ENCODE measurements at places on chromosomes 16 and 17. TPM values are rescaled to one million over a fixed set of nuclear protein-coding genes. Genes with fewer than 3 reads are reported as not detected.

- DNase-seq = no peak
Observed at GRCh38 chr17:79842136-79842655, 3.0 kb upstream of the CBX4 start.

DNA sequence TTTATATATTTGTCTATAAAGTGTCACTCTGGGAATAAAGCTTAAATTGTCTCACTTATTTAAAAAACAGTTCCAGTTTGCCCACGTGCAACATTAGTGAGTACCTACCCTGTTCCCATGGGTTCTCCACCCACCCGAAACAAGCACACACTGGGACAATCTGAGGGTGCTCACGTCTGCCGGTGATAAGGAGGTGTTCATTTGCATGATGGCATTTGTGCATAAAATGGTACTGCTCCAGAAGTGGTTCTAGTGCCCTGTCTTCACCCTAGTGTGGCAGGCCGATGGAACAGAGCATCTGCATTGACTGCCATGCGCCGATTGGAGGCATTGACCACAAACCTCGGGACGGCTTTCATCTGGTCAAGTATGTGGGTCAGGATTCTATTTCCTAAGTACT is 35.6 kb upstream of the ENDOV start:
- no peak for DNase-seq

GRCh38 chr16:15961571-15962090 is 12.2 kb downstream of the ABCC1 start:
- DNase-seq = no peak

- DNase-seq = no peak
Observed at GRCh38 chr16:20393801-20394577, 10.5 kb downstream of the PDILT start.

GRCh38 chr17:17354560-17355349 is 51.6 kb downstream of the NT5M start:
- peak; percentile 59 for DNase-seq

- DNase-seq = no peak
Observed at GRCh38 chr16:78720416-78720815, 621.0 kb downstream of the WWOX start.

DNA sequence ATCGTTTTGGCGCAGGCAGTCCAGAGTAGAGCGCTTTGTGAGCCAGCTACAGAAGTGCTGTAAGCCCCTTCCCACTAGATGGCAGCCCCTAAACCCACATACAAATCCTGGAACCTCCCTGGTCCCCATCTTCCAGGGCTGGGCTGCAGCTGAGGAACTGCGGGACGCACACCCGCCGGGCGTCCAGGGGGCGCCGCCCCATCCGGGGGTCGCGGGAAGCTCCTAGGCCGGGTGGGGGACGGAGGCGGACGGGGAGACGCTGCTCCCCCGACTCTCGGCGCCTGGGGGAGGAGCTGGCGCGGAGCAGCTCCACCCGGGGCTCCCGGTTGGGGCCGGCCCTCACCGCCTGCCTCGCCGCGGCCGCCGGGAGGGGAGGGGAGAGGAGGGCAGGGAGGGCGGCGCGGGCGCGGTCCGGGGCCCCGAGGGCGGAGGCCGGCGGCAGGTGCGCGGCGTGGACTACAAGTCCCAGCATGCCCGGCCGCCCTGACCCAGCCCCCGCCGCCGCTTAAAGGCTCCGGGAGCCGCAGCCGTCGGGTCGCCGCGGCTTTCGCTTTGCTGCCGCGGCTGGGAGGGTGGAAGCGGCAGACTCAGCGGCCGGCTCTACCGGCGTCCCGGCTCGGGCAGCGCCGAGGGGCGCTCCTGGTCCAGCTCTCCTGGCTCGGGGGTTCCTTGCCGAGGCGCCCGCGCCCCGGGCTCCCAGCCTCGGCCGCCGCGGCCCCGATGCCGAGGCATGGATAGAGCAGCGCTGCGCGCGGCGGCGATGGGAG is at the start of gene KSR1:
Gene KSR1, plus strand, starts transcription at position 535 of the 767 bp plus-strand sequence. Its CDS starts 196 bp downstream, at position 731.
- DNase-seq = peak; percentile 40

DNA sequence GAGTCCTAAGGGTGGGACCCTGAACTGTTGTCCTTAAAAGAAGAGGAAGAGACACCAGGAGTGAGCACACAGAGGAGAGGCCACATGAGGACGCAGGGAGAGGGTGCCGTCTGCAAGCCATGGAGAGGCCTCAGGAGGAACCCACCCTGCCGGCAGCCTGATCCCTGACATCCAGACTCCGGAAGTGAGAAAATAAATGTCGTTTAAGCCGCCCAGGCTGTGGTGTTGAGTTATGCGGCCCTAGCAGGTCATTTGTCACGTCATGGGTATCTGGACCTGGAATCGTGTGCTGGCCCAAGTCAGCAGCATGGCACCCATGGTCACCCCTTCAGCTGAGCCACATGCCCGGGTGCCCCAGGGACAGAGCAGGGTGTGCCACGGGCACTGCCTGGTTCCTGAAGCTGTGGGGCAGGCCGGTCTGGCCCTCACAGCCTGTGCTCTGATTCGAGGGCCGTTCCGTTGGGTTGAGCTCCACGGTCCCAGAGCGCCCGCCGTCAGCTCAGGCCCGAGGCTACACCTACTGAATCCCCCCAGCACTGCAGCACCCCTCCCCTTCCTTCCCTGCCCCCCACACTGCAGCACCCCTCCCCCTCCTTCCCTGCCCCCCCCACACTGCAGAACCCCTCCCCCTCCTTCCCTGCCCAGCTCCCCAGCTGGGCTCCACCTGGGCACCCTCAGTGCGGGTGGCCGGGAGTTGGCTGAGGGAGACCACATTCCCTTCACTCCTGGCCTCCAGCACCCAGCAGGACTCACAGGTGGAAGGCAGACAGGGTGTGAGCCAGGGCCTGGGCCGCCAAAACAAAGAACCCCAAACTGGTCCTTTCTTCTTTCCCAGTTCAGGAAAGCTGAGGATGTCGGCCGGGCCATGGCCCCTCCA is 2.7 kb upstream of the CCDC57 start:
- DNase-seq = no peak

- no peak for DNase-seq
Observed at GRCh38 chr17:51855806-51856205, 302.7 kb downstream of the CA10 start.

GRCh38 chr17:48915459-48916282 is 7.5 kb downstream of the UBE2Z start:
- peak; percentile 94 for DNase-seq

DNA sequence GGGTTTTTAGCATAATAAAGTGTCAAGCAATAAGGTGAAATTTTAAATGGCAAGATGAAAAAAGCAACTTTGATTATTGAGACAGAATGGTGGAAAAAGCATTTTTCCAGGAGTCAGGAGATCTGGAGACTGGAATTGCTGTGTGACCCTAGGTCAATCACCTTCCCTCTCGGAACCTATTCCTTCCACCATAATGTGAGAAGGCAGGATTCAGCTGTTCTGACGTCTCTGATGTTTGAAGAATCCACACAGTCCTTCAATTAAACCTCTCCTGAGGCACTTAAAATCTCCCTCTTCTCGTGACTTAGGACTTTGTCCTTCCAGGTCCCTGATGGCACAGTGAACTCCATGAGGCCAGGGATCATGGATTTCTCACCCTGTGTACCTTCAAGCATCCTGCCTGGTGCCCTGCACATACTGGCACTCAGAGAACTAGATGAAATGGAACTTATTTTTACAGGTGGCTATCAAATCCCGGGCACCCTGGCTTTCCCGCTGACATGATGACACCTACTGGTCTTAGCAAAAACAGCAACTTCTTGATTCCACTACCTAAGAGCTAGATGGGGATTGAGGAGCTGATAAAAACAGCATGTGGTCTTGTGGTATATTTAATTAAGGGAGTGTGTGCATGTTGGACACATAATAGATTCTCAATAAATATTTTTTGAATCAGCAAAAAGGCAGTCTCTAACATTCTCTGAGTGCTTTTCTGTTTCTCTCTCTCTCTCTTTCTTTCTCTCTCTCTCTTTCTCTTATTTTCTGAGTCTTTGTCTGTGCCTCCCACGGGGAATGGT is 2.3 kb upstream of the CCDC182 start:
- peak; percentile 66 for DNase-seq

The RGS11 gene
- not detected for total RNA-seq

The GAS2L2 gene
- not detected for total RNA-seq

The PEX12 gene
- total RNA-seq = 13.0 TPM

The KRTAP9-9 gene
- total RNA-seq = not detected

The PTGES3L gene
- 0.43 TPM for total RNA-seq

The VASN gene
- 100 TPM for total RNA-seq

The CDRT4 gene
- not detected for total RNA-seq

Measured in A172 (cell line).